ENCODE measurements at places on chromosomes 1 and 21.

- no peak for DNase-seq
Observed at GRCh38 chr1:234222561-234223280, 150.5 kb upstream of the COA6 start.

GRCh38 chr1:162663086-162663485, 30.8 kb downstream of the DDR2 start:
- DNase-seq, result peak; percentile 31

- peak; percentile 46 for DNase-seq
Observed at GRCh38 chr1:153728305-153729066, 636 bp downstream of the INTS3 start.

DNA sequence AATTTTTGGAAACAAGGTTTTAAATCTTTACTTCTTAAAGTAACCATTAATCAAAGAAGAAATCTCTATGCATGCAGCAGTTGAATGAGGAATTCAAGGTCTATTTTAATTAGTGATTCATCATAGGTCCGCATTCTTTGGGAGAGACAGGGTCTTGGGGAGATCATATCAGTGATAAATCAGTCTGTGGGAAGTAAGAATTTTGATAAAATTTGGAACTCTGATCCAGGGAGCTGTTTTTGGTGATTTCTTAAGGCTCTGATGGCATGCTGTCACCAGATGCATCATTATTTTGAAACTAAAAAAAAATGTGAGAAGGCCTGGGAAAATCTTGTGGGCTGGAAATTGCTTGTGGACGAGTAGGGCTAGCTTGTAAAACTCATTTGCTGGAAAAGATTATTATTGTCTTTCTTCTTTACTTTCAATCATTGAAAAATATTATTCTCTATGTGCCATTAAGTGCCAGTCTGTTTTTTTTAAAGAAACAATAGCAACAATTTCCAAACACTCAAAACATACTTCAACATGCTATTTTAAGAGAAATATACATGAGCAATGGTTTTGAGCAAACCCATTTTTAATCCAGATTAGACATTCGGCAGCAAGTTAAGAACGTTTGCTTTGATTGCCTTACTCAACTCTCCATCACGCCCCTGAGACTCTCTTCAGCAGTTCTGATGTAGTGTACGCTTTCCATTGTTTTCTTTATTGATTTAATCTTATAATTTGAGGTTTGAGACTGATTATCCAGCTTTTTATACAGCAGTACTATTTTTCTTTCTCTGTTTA, 62.6 kb downstream of the ZBTB18 start:
- no peak for DNase-seq

- peak; percentile 46 for DNase-seq
Observed at GRCh38 chr1:161258439-161259344, at the start of gene PCP4L1. PCP4L1 (plus strand) TSS chr1:161258745; CDS start chr1:161258975, 230 bp downstream.

GRCh38 chr1:41626616-41627375, 142.3 kb upstream of the EDN2 start:
- peak; percentile 33 for DNase-seq

DNA sequence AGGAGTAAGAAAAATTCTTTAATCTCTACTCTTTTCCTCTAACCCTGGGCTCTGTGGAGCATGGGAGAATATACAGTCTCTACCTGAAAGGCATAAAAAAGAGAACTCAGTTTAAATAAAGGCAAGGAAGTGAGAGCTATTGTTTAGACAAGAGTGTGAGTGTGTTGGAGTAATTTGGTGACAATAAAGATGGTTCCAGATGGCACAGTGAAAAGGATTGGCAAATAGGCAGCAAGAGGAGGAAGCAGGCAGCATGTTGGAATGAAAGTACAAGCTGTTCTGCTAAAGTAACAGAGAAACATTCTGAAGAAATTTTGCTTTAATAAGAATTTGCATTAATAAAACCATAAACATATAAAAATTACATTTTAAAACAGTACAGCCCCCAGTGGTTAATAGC, 163.4 kb downstream of the DNM3 start:
- DNase-seq, result no peak

GRCh38 chr1:145846201-145846612, 777 bp downstream of the NUDT17 start:
- DNase-seq, result peak; percentile 52

GRCh38 chr1:85681087-85681486, 27.1 kb downstream of the ZNHIT6 start:
- DNase-seq, result no peak

DNA sequence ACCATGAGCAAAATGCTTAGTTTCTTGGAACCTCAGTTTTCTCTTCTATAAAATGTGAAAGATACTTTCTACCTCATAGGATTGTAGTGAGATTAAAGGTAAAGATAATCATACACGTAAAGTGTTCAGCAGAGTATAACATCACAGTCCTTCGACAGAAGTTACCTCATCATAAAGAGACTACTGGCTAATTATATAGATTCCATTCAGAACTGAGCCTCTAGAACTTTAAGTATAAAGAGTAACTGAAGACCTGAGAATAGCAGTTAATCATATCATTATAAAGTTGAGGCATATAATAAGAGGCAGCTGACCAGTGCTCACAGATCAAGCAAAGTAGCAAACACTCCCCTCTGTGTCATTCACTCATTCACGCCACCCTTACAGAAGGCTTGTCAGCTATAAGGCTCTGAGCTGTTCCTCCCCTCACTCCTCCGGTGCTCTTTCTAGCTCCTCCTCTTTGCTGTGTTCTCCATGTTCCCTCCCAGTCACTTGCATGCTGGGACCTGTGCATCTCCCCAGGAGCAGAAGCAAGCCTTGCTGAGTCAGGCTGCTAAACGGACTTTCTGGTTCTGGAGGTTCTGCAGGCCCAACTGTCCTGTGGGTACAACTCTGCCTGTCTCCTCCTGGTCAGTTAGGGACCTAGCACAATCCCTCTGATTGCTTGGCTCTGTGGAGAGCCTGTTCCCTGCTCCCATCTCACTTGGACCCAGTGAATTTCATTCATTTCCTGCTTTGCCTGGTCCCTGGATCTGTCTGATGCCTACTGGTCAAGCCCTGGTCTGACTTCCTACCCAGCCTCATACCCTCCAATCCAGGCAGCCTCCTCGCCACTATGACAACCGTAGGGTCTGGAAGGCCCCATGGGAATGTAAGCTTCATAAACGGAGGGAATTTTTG, 28.3 kb upstream of the LY9 start:
- DNase-seq, result peak; percentile 84

DNA sequence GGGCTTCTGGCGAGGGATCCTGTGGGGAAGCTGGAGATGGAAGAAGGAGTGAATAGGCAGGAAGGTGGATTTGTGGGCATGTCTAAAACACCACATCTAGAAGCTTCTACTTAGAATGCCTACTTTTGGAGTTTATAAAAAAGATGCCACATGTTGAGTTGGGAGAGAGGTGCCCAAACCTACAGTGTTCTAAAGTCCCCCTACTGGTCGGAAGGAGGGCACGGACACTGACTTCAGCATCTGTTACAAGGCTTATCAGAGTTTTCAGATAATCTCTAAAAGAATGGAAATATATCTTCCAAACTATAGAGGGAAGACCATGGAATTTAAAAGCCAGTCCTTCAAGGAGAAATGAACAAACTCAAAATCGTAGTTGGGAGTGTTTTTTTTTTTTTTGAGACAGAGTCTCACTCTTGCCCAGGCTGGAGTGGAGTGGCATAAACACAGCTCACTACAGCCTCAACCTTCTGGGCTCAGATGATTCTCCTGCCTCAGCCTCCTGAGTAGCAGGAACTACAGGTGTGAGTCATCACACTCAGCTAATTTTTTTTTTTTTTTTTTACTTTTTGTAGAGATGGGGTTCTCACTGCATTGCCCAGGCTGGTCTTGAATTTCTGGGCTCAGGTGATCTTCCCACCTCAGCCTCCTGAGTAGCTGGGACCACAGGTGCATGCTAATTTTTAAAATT, 14.8 kb downstream of the IBA57 start:
- no peak for DNase-seq

- DNase-seq, result no peak
Observed at GRCh38 chr1:44235808-44236207, 22.5 kb downstream of the DMAP1 start.

GRCh38 chr1:39183503-39184353, 20.8 kb upstream of the MACF1 start:
- DNase-seq, result peak; percentile 68

DNA sequence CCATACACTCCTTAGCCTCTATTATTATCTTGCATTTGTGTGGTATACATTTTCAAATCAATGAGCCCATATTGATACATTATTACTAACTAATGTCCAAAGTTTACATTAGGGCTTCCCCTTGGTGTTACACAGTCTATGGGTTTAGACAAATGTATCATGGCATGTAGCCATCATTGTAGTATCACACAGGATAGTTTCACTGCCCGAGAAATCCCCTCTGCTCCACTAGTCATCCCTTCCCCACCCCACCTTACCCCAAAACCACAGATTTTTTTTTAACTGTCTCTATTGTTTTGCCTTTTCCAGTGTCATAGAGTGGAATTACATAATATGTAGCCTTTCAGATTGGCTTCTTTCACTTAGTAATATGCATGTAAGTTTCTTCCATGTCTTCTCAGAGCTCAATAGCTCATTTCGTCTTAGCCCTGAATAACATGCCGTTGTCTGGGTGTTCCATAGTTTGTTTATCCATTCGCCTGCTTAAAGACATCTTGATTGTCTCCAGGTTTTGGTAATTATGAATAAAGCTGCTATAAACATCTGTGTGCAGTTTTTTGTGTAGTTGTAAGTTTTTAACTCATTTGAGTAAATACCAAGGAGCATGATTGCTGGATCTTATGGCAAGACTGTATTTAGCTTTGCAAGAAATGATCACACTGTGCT, 86.4 kb upstream of the LYST start:
- DNase-seq, result peak; percentile 81

- DNase-seq, result no peak
Observed at GRCh38 chr1:3762151-3762872, 10.1 kb downstream of the CCDC27 start.

DNA sequence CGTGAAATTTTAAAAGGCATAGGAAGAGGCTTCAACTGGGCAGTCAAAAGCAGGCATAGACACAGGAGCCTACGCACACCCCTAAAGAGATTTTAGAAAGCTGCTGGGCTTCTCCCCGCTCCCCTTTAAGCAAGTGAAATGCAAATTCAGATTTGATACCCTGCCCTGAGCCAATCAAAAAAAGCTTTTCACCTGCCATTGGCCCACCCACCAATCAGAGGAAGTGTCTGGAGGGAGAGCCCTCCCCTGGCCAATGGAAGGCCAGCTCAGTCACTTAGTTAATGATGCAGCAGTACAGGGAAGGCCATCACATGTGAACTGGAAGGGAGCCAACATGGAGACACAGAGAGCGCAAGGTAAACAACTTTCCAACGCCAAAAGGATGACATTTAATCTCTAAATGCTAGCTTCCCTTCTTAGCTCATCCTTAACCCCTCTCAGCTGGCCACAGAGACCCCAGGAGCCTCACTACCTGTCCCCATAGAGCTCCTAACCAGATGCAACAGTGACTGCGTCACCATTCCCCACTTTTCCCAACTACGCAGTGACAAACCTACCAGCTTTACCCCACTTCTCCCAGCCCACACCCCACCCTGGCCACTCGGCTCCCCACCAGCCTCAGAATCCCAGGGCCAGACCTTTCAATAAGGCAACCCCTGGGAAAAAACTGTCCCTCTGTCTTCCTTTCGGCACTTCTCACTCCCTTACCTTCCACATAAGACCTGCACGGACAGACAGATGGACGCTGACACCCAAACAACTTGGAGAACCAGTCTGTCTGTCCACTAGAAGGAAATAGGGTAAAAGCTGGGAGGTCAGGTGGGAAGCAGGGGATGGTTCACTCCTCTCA, 71.0 kb downstream of the CD46 start:
- DNase-seq, result peak; percentile 97

DNA sequence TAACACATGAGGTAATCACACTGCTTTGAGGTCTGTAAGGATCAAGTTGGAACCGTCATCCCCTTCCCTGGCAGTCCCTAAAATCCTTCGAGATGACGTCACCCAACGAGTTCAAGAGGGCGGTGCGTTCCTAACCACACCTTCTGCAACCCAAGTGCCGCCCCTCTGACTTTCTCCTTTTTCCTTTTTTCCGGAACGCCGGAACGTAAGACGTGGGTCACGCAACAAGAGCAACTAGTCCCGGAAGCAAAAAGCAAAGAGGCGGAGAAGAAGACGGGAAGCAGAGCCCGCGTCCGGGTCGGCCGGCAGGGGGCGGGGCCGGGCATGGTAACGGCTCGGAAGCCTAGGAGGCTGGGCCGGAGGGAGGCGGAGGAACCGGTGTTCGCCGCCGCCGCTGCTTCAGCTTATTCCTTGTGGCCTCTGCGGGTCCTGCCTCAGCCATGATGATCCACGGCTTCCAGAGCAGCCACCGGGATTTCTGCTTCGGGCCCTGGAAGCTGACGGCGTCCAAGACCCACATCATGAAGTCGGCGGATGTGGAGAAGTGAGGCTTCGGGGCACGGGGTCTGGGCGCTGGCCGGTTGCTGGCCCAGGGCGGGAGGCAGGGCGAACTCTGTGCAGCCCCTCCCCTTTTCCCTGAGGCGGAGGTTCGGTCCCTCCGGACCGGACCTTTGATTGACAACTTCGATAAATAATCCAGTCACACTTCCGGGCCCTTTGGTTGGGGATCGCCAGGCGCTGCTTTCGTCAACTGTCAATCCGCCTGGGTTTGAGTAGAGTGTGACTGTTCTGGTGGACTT, at the start of gene TIPRL:
Gene TIPRL (plus strand): TSS at position 325 of the 800 bp plus-strand sequence. CDS start 116 bp downstream, at position 441.
- peak; percentile 97 for DNase-seq

- no peak for DNase-seq
Observed at GRCh38 chr1:245870698-245871097, 636.4 kb downstream of the SMYD3 start.

DNA sequence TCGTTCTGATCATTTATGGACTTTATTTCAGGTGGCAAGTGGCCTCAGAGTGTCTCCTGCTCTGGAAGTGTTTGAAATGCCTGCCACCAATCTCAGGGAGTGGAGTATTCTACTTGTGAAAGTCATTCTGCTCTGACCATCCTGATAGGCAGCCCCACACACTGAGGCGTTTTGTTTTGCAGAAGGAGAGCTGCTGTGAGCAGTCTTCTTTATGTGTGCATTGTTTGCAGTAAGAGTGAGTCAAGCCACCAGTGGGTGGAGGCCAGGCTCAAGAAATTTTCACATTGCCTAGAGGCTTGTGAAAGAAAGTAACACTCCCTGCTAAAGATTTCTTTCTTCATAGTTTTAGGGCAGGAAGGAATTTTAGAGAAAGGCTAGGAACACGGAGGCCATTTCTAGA, 204.4 kb downstream of the SLC35F3 start:
- no peak for DNase-seq

DNA sequence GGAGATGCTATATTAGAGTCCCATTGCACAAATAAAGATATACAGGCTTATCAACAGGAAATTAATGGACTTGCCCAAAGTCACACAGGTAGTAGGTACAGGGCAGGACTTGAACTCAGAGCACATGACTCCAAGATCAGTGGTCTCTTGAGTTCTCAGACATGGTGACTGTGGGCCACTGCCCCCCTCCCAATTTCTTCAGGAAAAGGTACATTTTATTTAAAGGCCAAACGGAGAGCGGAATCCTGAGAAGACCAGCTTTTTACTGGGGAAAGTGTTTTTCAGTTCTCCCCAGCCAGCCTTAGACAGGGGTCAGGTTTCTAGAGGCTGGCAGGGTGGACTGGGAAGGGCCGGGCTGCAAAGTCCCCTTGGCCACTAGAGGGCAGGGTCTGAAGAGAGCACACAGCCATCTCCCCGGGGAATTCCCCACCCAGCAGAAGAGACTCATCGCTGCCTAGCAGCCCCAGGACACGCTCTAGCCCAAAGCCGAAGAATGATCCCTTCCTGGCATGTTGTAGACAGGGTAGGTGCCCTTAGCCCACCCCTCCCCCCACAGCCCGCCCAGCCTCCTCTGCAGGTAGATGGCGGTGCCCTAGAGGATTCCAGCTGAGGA, 29.7 kb downstream of the ACP6 start:
- DNase-seq, result peak; percentile 90

- DNase-seq, result peak; percentile 15
Observed at GRCh38 chr1:205438213-205439158, 16.6 kb upstream of the LEMD1 start.

GRCh38 chr1:151024540-151025146, 11.7 kb upstream of the BNIPL start:
- peak; percentile 83 for DNase-seq
